ENCODE measurements at places on chromosomes 12 and 14.
A peak's percentile ranks its signal among the peaks of the same experiment; 100 is the strongest.

GRCh38 chr12:25958428-25959070 is at the start of gene RASSF8:
TSS of gene RASSF8 (plus strand) at chr12:25958682. CDS start at chr12:26055344, 96,662 bp downstream.
- peak; percentile 15 for DNase-seq

DNA sequence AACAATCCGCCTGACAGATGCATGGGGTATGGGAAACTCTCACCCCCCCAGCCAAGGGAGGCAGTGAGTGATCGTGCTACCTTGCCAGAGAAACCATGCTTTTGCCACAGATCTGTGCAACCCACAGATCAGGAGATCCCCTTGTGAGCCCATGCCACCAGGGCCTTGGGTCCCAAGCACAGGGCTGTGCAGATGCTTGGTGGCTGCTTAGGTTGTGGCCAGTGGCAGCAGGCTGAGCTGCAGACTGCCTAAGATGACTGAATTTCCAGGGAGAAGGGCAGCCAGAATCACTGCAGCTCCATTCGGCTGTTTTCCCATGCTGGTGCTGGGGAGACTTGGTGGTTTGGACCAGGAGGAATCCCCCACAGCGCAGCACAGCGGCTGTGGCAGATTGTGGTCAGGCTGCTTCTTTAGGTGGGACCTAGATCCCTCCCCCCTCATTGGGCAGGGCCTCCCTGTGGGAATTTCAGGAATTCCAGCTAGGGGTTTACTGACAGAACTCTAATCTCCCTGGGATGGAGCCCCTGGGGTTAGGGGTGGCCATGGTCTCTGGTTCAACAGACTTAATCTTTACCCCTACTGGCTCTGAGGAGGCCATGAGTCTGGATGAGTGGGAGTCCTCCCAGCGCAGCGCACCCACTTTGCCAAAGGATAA is 264.6 kb upstream of the DAAM1 start:
- no peak for DNase-seq

- DNase-seq = no peak
These were observed 27.5 kb upstream of the PLEKHG7 start for GRCh38 chr12:92675092-92675865.

DNA sequence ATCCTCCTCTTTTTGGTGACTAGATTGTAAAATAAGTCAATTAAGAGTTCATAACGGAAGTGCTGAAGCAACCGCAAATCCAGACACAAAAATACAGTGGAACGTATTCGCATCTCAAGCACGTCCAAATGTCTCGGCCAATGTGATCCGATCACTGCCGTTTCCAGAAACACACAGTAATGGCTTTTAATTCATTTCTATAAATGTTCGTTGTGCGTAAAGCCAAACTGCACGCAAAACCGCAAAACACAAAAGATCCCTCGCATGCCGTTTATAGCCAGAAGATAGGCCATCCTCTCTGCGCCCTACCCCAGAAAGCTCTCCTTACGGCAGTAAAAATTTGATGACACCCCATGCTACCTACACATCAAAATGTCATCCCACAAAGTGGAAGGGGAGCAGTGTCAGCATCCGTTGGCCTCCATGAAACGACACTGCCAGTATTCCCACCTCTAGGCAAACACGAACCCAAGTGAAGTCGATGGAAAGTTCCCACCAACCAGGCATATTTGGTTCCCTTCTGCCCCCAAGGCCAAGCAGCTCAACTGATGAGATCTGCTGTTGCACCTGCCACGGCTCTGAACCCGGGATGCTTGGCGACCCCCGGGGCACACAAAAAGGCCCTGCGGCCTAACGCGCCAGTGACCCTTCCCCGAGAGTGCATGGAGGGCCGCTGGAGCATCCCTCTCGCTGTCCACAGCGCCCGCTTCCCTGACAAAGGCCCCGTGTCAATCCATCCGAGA is 1.4 kb downstream of the HECTD4 start:
- no peak for DNase-seq

GRCh38 chr12:127621366-127621765 is 645.6 kb upstream of the TMEM132C start:
- DNase-seq = no peak

DNA sequence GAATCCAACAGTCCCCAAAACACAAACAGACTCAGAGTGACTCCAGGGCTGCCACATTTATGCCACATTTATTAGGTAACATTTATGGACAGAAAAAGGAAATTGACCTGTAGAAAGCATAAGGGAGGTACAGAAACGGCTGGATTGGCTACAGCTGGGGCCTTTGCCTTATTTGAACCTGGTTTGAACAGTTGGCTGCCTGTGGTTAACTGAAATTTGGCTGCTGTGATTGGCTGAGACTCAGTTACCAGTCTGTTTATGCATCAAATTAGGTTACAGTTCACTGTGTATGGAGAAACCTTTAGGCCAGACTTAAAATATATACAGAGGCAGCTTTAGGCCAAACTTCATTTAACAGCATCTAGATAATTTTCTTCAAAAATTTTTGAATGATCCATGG is 27.8 kb upstream of the PCNX1 start:
- DNase-seq = no peak

DNA sequence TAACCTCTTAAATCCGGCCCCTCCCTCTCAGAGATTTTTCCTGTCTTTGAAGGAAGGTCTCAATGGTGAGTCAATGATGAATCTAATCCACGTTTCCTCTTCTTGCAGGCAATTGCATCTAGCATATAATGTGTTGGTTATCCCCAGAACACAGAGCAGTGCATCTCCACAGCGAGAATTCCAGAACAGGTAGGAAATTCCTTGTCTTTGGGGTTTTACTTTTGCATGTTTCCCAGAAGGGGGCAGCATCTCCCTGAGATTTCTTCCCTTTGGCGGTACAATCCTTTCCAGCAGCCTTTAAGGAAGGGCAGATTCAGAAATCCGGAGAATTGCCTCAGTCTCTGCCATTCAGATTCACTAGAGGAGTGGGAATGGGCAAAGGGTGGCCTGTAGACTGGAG is 128.0 kb downstream of the KCNA5 start:
- no peak for DNase-seq
